ENCODE measurements at places on chromosomes 7 and 10.

GRCh38 chr7:157032644-157033482 is 22.4 kb upstream of the MNX1 start:
- DNase-seq: no peak

- DNase-seq: no peak
Observed at GRCh38 chr10:127036987-127037386, 131.8 kb downstream of the DOCK1 start.

- peak; percentile 39 for DNase-seq
Observed at GRCh38 chr10:129531195-129531968, 64.3 kb downstream of the MGMT start.

GRCh38 chr7:80387634-80388193 is 124.2 kb downstream of the GNAT3 start:
- no peak for DNase-seq

DNA sequence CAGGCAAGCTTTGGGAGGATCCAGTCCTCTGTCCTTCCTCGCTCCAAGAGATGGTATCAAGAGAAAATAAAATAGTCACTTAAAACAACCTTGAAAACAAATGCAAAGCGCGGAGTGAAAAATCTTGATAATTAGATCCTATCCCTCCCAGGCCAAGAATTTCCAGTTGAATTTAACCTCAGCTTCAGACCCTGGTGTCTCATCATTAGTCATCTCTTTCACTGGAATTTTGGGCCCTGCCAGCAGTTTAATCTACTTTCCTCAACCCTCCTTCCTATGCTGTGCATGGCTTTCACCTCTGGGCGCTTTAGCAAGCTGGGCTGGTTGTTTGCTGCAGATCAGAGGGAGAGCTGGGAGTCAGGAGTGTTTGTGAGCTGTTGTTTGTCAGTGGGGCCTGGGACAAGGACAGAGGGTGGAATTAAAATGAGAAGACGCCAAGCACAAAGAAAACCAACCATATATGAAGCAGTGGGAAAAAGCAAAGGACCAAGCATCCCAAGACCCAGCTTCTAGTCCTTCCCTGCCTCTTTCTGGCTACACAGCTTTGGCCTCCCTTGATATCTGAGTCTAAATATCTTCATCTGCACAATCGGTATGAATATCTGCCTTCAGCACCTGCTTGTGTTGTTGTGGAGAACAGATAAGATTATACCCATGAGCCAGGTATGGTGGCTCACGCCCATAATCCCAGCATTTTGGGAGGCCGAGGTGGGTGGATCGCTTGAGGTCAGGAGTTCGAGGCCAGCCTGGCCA is 13.5 kb downstream of the MYOF start:
- DNase-seq: peak; percentile 97

DNA sequence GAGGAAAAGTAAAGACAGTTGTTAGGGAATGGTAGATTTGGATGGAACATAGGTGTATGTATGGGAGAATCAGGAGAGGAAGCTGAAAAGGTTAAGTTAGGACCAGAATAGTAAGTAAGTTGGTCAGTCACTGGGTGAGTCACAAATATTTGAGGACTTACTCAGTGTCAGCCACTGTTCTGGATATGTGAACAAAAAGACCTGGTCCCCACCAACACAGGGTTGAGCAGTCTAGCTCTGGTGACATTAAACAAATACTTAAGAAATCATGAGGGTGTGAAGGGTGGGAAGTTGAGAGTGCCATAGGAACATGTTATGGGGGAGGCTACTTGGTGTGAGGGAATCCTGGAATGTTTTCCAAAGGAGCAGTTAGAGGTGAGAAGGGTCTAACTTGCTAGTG is 246.9 kb downstream of the PTEN start:
- peak; percentile 74 for DNase-seq

DNA sequence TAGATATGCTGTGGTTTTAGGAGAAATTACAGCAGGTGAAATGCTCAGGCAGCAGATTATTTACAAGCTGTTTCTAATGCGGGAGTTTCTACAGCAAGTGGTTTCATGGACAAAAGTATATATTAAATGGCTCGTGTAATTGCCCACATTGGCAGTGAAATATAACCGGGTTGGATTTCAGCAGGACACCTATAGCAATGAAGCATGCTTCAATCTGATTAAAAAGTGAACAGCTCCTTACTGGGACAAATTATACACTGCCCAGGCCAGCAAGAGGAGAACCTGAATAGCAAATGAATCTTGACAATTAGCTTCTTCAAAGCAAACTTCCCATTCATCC is 35.2 kb upstream of the LYZL1 start:
- DNase-seq: no peak

- no peak for DNase-seq
Observed at GRCh38 chr10:84766923-84767322, 438.5 kb downstream of the CCSER2 start.

Measured in HCEC 1CT (cell line).